ENCODE measurements at places on chromosomes 16 and 17.
A peak's percentile ranks its signal among the peaks of the same experiment; 100 is the strongest.

GRCh38 chr16:56869513-56870275 is 4.7 kb downstream of the SLC12A3 start:
- peak; percentile 39 for DNase-seq

DNA sequence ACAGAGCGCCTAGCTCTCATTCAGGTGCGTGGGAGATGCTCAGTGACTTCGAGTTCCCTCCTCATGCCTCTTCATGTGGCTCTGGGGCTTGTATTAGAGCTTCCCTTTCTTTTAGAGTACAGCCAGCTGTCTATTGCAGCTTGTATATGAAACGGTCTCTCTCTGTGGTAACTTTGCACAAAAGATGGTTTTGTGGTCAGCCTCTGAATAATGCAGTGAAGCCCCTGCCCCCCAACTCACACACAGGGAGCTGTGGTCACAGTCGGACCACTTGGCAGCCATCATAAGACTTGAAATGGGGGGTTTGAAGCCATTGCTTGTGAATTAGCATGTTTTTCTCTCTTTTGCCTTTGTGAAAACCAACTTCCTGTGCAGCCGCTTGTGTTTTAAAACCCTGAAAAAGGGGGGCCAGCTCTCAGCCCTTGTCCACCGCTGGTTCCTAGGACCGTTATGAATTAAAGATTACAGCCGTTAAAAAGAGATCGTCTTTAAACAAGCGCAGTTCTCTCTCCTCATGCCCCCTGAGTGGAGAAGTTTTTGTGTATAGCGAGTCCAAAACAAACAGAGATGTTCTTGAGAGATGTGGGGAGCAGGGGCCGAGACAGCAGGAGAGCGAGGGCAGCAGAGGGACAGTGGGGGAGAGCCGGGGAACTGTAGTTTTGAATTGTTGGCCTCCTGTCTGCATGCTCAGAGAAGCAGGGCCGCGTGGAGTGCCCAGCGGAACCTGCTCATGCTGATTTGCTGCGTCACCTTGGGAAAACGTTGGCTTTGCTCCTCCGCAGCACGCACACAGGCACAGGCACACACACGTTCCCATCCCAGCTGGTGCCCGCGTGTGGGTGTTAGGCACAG is 199.0 kb downstream of the MSI2 start:
- DNase-seq = peak; percentile 96

GRCh38 chr17:76511668-76512365 is 10.6 kb upstream of the RHBDF2 start:
- DNase-seq = no peak

GRCh38 chr17:63433746-63434591 is 12.1 kb downstream of the CYB561 start:
- DNase-seq = peak; percentile 77

DNA sequence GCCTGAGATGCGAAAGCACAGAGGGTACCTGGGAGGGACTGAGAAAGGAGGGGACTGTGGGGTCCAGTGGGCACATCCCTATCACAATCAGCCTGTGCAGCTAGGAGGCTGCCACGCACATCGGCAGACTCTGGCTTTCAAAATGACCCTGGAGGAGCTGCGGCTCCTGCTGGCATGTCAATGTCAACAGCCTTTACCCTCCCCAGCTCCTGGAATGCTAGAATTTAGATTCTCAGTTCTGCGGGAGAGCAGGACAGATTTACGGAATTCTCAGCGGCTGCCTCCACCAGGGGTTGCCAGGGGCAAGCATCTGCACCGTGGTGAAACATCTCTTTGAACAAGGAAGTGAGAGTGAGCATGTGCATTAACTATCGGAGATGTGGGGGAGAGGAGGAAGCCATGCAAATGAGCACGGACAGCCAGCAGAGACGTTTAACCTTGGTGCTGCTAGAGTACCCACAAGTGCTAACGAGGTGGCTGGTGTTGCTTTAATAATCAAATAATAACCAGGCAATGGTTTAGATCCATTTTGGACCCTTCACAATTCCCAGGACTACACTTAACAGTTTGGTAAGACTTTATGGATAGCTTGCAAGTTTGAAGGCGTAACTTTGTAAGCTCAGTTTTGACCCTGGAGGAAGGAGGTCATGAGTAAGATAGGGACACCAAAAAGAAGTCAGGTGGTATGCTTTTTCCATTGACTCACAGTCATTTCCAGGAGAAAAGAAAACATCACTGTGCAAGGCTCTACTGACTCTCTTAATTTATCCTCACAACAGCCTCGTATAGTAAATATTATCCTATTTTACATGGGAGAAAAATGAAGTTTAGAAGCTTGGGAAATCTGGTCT is 54.1 kb downstream of the XYLT1 start:
- no peak for DNase-seq

- DNase-seq = no peak
These were observed 43.2 kb downstream of the SREBF1 start for GRCh38 chr17:17793378-17794214.

GRCh38 chr17:72381597-72382397 is 261.0 kb downstream of the SOX9 start:
- DNase-seq = no peak

DNA sequence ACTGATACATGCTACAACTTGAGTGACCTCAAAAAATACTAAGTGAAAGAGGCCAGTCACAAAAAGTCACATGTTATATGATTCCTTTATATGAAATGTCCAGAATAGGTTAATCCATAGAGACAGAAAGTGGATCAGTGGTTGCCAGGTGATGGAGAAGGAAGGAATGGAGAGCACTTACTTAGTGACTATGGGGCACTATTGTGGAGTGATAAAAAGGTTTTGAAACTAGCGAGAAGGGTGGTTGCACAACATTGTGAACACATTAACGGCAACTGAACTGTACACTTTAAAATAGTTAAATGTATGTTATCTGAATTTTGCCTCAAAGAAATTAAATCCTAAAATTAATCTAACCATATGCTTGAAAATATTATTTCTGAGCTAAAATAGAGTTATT is 25.9 kb downstream of the AMFR start:
- no peak for DNase-seq

GRCh38 chr17:17860766-17861107 is 24.0 kb upstream of the SREBF1 start:
- no peak for DNase-seq

DNA sequence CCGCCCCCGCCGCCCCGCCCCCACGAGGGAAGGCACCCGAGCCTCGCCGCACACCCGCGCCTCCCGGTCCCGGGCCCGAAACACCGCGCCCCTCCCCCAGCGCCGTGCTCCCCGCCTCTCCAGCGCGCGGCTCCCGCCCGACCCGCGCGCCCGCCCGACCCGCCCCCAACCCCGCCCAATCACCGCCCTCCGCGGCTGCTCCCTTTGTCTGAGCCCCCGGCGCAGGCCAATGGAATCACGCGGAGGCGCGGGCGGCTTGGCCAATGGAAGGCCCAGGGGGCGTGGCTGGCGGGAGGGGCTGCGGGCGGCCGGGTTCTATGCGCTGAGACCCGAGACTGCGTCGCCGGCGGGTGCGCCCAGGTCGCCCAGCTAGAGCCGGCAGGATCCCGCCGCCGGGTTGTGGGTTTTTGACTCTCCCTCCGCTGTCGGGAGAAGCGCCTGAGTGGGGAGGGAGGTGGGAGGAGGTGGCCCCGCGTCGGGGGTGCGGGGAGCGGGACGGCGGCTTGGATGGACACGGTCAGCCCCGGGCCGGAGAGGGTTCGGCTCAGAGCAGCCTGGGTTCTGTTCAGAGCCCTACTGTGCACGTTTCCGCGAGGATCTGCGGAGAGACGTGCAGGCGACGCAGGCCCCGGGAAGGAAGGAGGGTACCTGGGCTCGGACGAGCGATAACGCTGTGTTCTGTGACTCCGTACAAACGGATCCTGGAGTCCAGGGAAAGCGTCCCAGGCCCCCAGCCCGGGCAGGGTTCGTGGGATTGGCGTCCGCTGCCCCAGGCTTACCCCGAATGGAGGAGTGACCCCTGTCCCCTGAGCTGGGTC is 49.0 kb upstream of the BAHCC1 start:
- peak; percentile 99 for DNase-seq

DNA sequence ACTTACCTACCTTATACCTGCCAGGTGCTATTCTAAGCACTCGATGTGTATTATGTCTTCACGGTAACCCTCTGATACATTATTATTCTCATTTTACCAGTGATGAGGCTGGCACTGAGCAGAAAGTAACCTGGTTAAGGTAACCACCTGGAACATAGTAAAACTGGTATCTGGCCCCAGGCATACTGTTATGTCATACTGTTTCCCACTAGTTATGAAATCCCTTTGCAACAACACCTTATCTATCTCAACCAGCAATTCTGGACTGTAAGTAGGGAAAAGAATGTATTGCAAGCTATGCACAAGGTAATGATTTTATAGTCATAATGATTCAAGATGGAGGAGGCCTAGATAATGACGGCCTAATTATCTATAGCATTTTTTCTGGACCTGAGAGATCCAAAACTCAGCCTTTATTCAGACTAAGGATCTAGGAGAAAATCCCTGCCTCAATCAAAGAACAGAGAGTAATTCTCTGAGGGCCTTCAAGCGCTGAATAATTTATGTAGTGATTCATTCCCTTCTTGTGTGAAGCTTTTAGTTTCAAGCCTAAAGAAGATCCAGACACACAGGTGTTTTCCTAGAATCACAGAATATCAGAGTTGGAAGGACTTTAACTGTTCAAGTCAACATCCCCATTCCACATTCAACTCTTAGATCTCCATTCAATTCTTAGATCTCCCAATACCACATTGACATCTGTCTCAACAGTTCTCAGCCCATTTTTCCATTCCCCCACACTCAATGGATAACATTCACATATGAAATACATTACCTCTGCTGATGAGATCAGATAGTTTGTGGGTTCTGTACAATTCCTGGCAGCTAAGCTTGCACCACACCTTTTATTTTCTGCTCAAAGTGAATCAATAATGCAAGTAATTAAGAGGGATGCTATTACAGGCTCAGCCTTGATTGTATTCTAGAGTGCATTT is 14.9 kb upstream of the MMD start:
- no peak for DNase-seq

DNA sequence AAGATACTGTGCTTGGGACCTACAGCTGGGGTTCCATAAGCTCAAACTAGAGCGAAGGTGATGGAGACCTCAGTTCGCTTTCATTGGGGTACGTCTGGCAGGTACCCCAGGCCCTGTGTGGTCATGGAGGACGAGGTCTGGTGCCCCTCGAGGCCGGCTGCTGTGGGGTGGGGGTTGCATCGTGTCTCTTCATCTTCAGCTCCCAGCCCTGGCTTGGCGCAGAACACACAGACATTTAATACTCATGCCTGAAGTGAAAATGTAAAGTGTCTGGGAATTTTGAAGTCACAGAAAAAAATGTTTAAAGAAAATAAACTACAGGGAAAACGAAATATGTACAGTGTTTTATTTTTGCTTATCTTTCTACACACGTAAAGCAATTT is 80.5 kb downstream of the TBC1D16 start:
- DNase-seq = no peak

- DNase-seq = no peak
These were observed 1.0 kb downstream of the TELO2 start for GRCh38 chr16:1494129-1494640.

DNA sequence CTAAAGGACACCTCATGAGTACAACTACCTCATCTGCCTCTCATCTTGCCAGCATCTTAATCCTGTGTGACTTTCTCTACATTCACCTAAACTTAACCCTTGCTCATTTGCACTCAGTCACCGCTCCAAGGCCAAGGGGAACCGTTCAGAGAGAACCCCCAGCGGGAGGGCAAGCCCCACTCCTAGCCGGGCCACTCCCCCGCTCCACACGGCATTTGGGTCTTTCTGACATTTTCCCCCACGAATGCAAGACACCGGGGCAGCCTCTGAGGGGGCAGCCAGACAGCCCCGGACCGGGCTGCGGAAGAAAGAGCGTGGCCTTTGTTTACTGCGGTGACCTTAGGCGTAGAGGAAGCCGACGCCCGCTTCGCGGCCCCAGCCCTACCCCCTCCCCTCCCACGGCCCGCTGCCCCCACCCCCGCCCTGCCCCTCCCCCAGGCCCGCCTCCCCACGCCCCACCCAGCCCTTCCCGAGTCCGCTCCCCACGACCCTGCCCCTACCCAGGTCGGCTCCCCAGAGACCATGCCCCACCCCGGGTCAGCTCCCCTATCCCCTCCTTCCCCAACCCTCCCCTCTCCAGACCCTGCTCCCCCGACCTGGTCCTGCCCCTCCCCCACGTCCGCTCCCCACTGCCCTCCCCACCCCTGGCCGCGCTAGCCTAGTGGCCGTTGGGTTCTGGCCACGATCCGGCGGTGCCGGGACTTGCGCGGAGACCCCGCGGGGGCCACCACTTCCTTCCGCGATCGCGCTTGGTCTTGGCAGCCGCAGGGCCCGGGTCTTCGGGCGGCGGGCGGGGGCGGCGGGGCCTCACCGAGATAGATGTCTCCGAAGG is 789 bp downstream of the CSNK1D start:
- DNase-seq = peak; percentile 57

DNA sequence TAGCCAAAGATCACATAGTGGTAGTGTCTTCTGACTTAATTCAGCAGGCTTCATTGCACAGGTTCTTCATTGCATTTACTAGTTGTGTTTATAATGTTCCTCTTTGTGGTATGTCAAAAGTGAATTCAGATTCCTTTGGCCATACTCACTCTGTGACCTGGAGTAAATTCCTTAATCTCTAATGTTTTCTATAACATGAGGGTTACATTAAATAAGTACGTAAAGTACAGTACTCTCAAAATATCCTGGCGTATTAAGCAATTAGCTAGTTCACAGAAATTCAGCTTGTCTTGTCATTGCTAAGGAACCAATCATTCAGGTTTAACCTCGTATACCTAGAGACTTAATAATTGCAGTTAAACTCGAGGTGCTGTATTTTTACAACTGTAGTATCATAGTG is 4.2 kb downstream of the RPS6KB1 start:
- DNase-seq = no peak

DNA sequence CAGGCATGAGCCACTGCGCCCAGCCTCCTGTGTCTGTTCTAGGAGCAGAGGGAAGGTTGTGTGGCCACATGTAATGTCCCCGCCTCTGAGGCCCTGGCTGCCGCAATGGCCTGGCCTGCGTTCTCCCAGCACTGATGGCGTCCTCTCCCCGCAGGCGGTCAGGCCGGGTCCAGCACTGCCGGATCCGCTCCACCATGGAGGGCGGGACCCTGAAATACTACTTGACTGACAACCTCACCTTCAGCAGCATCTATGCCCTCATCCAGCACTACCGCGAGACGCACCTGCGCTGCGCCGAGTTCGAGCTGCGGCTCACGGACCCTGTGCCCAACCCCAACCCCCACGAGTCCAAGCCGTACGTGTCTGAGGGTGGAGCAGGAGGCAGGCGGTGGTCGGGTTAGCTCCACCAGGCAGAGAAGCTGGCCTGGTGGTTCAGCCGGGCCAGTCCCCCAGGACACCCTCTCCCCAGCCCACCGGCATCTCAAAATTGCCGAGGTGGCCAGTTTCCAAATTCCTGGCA is 100.8 kb downstream of the SDR42E1 start:
- no peak for DNase-seq

- no peak for DNase-seq
These were observed 3.6 kb upstream of the FAM222B start for GRCh38 chr17:28846231-28846630.

GRCh38 chr16:80433623-80434022 is 107.2 kb upstream of the DYNLRB2 start:
- no peak for DNase-seq

GRCh38 chr17:29742210-29742513 is 119.5 kb upstream of the CORO6 start:
- no peak for DNase-seq

- DNase-seq = no peak
These were observed 16.2 kb upstream of the HAS3 start for GRCh38 chr16:69089091-69089910.

Data from DND-41 (cell line).